ENCODE measurements at places on chromosomes 2 and 18.
A peak's percentile ranks its signal among the peaks of the same experiment; 100 is the strongest.

- DNase-seq: no peak
Observed at GRCh38 chr2:203583701-203584100, 48.6 kb upstream of the RAPH1 start.

DNA sequence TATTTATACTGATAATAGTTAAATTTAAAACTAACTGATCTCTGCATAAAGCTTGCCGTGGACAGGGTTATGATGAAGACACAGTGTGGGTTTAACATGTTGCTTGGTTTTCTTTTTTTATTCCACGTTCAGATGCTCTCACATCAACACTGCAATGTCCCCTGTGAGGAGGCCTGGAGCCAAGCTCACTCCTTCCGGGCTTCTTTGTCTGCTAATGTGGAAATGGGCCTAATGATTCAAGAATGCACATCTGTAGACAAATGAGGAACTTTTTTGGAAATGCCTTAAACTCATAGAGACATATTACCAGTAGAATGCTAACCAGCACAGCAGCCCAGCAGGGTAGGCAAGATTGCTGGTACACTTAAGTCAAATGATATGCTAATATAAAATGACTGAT lies 208.0 kb downstream of the GALR1 start:
- DNase-seq: no peak

DNA sequence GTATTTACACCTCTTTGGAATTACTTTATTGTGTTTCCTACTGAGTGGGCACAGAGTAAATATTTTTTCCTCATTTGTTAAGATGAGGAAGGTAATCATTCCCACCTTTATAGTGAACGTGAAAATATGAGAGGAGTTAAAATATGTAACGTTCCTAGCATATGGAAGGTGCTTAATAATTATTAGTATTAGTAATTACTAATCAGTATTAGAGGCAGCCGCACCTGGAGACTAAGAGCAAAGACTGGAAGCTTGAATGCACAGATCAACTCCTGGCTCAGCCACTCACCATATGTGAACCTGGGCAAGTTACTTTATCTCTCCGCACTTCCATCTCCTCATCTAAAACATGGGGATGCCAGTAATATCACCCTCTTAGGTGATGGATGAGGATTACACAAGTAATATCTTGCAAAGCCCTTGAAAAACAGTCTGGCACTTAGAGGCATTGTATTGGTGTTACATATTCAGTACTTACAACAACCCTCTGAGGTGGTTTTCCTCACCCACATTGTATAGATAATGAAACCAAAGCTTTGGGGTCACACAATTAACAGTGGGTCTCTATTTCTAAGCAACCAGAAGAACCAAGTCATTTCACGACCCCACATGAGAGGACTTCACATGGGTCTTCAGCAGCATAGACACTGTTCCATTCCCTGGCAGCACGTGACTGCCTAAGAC lies 100.3 kb upstream of the KCTD1 start:
- no peak for DNase-seq

GRCh38 chr18:48065601-48065995 lies 135.1 kb upstream of the SMAD2 start:
- DNase-seq: no peak

- DNase-seq: no peak
Observed at GRCh38 chr2:158969162-158969714, 798 bp downstream of the TANC1 start.

GRCh38 chr18:25563346-25563745 lies 211.4 kb upstream of the ZNF521 start:
- no peak for DNase-seq

DNA sequence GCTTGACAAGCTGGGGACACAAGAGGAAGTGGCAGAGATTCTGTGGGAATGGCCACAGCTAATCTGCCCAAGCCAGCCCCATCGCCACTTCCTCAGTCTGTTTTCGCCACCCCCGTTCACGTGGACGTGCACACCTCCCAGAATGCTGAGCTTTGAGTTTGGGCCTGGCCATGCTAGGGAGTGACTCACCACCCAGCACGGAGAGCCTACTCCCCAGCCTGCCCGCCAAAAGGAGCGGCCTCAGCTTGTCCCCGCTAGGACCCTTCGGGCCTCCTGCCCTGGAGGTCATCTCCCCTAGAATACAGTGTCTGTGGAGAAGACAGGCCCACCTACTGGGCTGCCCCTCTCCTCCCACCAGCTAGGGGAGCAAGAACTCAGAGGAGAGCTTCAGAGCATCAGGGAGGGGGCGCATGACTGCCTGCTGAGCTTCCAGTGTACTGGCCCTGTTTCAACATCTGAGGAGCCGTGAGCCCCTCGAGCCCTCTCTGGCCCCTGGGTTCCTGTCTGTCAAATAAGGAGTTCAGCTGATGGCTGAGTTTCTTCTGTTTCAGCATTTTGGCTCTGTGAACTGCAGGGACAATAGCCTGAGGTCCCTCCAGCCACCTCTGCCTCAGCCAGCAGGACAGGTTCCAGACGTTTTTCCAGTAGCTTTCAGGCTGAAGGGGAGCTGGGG lies 5.1 kb downstream of the SLC35F6 start:
- DNase-seq: peak; percentile 84

- no peak for DNase-seq
Observed at GRCh38 chr2:26988058-26988860, 17.8 kb downstream of the MAPRE3 start.

- no peak for DNase-seq
Observed at GRCh38 chr2:216849987-216850386, 9.9 kb downstream of the TNP1 start.

GRCh38 chr2:217277646-217278398 lies 418.0 kb upstream of the TNP1 start:
- no peak for DNase-seq

GRCh38 chr18:63980896-63981460 lies 11.1 kb downstream of the SERPINB8 start:
- DNase-seq: peak; percentile 42

- no peak for DNase-seq
Observed at GRCh38 chr2:140596447-140596846, 1534.4 kb downstream of the LRP1B start.

GRCh38 chr2:72146347-72147302 lies 1.0 kb downstream of the CYP26B1 start:
- DNase-seq: no peak

DNA sequence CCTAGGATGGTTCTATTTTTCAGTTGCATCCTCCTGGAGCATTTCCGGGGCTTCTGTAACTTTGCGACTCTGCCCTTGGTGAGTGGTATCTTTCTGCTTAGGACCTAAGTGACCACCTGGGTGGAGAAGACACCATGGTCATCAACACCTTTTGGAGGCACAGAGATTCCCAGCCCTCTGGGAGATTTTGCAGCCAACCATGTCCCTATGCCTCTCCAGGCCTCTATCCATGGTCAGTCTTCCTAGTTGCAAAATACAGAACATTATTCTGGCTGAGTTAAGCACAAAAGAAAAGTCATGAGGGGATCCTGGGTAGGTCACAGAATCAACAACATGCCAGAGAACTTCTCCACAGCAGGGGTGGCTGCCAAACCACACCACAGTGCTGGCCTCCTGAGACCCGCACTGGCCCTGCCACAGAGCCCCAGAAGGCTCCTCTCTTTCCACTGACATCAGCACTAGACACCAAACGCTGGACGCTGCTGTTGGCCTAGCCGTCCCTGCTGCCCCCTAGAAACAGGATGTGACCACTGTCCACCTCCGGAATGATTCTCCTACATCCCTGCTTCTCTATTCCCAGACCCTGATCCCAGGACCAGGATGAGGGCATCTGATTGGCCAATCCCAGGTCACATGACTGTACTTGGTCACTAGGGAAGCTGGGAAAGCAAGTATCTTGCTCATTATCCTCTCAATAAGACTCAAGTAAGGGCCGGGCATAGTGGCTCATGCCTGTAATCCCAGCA lies 47.7 kb downstream of the SMAD7 start:
- no peak for DNase-seq

GRCh38 chr2:98911376-98912154 lies 24.5 kb downstream of the CRACDL start:
- DNase-seq: no peak

DNA sequence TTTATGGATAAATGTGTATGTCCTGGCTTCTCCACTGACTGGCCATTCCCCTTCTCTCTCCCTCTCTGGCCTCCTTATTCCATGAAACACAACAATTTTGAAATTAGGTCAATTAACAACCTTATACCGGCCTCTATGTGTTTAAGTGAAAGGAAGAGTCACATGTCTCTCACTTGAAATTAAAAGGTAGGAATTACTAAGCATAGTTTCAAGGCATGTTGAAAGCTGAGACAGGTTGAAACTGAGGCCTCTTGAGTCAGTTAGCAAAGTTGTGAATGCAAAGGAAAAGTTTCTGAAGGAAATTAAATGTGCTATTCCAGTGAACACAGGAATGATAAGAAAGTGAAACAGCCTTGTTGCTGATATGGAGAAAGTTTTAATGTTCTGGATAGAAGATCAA lies 69.7 kb downstream of the ADAM23 start:
- DNase-seq: no peak

GRCh38 chr2:56108806-56109205 lies 75.0 kb upstream of the CCDC85A start:
- DNase-seq: no peak

DNA sequence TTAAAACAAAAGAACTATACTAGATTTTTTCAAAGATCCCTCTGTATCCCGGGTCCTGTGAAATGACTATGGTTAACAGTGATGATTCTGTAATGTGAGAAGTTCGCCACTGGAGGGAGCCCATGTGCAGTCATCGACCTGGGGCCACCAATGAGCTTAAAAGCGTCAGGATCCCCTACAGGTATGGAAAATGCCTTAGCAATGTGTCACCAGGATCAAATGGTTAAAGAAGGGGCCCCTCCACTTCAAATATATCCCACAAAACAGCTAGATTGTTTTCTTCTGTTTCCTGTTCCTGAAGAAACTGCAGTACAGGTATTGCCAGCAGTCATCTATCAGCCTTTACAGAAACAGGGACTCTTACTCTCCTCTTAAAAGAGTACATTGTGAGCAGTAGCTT lies 15.3 kb downstream of the CHRNA1 start:
- no peak for DNase-seq

DNA sequence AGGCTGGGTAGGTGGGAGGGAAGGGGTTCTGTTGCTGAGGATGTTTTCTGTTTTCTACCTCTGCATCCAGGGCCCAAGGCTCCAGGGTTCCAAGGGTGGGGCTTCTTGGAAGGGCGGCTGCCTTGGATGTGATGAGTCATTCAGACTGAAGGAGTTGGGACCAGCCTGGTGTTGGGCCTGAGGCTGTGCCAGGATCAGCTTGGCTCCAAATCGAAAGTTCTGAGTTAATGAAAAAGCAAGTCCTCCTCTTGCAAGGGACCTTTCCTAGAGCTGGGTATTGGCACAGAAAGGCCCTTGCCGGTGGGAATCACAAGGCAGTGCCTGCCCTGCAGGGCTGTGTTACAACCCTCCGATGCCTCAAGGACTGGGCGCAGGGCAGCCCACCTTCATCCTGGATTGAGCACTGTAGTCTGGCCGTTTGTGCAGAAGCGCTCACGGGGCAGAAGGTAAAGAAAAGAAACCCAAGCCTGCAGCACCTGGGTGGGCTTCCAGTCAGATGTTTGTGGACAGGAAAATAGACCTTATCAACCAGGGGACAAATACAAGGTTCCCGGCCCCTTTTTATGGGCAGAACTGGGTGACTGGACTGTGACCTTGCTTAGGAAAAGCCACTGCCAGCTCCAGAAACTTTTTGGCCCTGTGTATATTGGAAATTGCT lies 52.5 kb upstream of the MCFD2 start:
- no peak for DNase-seq

DNA sequence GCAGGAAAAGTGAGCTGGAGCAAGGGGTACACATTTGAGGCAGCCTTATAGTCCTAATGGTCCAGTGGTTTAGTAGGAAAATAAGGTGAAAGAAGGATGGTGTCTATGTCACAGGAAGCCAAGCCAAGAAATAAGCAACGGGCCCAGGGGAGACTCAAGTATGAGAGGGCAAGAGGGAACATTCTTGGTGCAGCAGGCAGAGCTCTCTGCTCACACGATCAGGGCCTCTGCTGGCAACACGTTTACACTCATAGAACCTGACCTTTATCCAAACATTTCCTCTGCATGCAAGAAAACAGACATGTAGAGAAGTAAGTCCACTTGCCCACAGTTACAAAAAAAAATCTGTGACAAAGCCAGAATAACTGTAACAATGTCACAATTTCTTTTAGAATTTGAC lies 32.6 kb upstream of the LRRC30 start:
- no peak for DNase-seq

- no peak for DNase-seq
Observed at GRCh38 chr18:21215490-21215889, 26.5 kb upstream of the GREB1L start.

DNA sequence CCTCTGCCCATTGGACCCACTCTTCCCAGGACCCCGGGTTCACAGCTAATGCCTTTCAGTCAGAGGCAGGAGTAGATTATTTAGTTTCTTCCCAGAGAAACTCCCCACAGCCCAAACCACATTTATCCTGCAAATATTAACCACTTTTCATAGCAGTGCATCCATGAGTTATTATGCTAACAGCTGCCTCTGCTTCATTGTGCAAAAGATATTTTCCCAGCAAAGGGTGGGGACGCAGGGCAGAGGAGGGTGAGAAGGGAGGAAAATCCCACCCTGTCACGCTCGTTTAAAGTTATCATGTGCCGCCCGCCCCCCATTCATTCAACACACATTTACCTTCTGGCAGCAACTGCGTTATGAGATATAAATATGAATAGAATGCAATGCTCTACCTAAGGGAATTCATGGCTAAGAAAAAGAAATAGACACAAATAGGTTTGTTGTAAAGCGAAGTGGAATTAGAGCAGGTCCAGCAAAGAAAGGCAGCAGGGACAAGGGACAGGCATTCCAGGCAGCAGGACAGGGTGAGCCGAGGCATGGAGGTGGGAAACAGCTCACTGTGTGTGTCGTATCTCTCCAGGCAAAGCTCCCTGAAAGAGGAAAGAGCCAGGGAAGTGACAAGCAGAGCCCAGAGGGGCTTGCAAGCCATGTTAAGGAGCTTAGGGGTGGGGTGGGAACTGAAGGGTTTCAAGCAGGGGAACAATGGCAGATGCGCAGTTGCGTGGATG lies 46.3 kb upstream of the LTBP1 start:
- no peak for DNase-seq

DNA sequence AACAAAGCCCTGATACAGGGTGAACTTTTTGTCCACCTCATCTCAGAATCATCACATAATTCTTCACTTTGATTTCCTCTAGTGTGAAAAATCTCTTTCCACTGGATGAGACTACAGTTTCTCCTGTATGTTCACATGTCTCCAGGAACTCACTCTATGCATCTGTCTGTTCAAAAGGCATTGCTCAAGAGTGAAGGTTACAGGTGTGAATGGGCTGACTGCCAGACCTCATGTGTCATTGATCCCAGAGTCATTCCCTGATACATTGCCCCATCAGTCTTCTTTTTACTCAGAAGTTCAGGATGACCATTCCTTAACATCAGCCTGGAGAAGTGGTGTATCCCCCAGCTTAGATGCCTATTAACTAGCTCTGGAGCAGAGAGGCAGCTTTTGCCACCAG lies 4.4 kb upstream of the DSC3 start:
- no peak for DNase-seq

- DNase-seq: no peak
Observed at GRCh38 chr2:232781765-232782164, 5.4 kb upstream of the KCNJ13 start.

- DNase-seq: no peak
Observed at GRCh38 chr2:240921311-240921994, 15.3 kb downstream of the CROCC2 start.

GRCh38 chr2:167005096-167005495 lies 116.8 kb downstream of the XIRP2 start:
- DNase-seq: no peak

GRCh38 chr2:54574107-54574859 lies 118.2 kb downstream of the SPTBN1 start:
- peak; percentile 96 for DNase-seq

GRCh38 chr2:45882707-45883602 lies 231.5 kb downstream of the PRKCE start:
- no peak for DNase-seq
